ENCODE measurements at places on chromosomes 2 and 18.

DNA sequence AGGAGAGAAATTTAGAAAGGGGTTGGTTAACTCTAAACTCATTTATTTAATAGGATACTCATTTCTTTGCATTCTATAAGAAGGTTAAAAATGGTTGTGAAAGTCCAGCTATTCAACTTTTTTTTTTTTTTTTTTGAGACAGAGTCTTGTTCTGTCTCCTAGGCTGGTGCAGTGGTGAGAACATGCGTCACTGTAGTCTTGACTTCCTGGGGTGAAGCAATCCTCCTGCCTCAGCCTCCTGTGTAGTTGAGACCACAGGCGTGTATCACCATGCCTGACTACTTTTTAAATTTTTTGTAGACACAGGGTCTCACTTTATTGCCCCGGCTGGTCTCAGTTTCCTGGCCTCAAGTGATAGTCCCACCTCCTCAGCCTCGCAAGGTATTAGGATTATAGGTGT lies 11.9 kb downstream of the ELP2 start:
- no peak for DNase-seq

- no peak for DNase-seq
These were observed 129.9 kb downstream of the FHOD3 start for GRCh38 chr18:36427369-36427768.

- DNase-seq = peak; percentile 71
These were observed 148.7 kb upstream of the SLC1A4 start for GRCh38 chr2:64840426-64840881.

DNA sequence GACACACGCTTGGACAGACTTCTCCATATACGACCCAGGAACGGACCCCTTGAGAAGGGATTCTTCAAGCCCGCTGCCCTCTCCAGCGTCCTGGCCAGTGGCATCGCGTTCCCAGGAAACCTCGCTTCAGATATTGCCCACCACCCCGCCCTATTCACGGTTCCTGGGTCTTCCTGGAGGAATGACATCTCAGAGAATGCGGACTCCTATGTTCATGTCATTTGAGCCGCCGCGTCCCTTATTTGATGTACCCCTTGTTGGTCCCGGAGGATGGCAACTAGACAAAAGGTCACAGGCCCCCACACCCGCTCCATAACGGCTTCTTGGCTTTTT lies 588 bp upstream of the CCDC93 start:
- DNase-seq = no peak

DNA sequence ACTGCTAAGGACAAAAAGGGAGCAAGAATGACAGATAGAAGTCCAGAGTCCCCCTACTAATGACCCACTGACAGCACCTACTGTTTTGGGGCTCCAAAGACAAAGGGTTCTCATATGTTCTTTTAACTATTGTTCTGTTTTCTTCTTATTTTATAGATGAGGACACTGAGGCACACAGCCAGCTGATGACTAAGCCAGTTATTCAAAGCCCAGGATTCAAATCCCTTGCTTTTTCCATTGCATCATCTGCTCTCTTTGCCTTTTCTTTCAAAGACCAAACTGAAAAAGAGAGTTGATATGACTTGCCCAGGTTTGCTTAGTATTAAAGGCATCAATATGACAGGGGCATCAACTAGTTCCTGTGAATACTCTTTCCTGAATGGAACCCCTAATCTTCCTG lies 299.8 kb downstream of the LRATD1 start:
- DNase-seq = no peak

DNA sequence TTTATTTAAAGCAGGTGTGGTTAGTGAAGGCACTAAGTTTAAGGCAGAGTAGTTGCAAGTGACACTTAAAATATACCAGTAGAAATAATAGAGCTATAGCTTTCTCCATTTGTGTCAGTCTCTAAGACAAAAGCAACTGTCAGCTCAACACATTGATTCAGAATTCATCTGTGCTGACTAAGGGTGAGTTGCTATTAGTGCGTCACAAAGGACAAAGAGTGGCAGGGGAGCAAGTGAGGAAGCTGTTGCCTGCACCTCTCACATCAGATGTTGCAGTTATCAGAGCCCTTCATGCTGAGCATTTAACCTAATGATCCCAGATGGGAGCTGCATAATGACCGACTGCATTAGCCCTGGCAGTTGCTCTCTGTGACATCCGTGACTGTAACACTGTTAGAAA lies 138.6 kb downstream of the DTNA start:
- no peak for DNase-seq

- DNase-seq = peak; percentile 13
These were observed 33.3 kb downstream of the NDUFA10 start for GRCh38 chr2:239991689-239992314.

- DNase-seq = no peak
These were observed 277.4 kb downstream of the NRXN1 start for GRCh38 chr2:50754514-50754913.

DNA sequence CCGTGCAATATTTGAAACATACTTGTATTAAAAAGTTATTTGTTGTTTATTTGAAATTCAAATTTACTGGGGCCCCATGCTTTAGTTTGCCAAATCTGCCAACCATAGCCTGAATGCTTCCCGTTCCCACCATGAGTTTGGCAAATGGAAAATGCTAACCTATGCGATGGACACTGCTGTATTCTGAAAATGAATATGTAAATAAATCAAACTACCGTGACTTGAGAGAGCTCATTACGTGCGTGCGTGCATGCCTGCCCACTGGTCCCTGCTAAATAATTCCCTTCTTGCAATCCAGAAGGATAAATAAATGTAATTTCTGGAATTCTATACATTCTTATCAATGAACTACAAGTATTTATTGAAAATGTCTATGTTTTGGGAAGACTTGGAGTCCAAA lies 3.2 kb downstream of the BOD1L2 start:
- DNase-seq = no peak

GRCh38 chr2:180110469-180110868 lies 103.4 kb upstream of the CWC22 start:
- DNase-seq = no peak

DNA sequence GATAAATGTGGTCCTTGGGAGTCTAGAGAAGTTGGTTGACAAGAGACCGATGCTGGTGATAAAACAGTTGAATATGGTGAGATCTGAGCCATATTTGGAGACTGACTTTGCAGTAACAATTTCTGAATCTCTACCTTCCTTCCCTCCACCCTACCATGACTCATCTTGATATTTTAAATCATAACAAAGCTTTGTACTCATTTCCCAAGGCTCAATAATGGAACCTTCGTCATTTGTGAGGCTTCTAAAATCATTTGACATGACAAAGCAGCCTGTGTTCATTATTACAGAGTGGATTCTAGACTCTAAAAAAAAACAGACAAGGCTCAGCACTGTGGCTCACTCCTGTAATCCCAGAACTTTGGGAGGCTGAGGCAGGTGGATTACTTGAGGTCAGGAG lies 38.5 kb upstream of the PDCL3 start:
- no peak for DNase-seq

GRCh38 chr18:55419947-55420664 lies 167.9 kb downstream of the TCF4 start:
- DNase-seq = peak; percentile 30

- no peak for DNase-seq
These were observed 14.5 kb downstream of the MOCOS start for GRCh38 chr18:36201765-36202164.

- DNase-seq = no peak
These were observed 1653.8 kb upstream of the DDX18 start for GRCh38 chr2:116160657-116161056.

- no peak for DNase-seq
These were observed 138.7 kb downstream of the CERS6 start for GRCh38 chr2:168594778-168595177.

DNA sequence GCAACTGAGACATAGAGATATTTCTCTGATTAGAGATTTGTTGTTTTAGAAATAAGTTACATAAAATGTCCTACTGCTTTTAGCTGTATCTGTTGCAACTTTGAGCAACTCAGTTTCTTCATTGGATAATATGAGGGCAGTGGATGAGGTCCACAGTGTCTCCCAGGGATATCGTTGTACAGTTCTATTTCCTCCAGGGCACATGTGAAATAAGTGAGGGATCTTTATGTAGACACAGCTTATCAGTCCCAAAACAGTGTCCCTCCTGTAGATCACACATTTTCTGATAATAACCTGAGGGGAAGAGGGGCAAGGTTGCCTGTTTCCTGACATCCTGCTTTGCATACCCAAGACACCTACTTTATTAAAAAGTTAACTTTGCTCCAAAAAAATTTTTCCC lies 1231.2 kb upstream of the ZEB2 start:
- DNase-seq = no peak

DNA sequence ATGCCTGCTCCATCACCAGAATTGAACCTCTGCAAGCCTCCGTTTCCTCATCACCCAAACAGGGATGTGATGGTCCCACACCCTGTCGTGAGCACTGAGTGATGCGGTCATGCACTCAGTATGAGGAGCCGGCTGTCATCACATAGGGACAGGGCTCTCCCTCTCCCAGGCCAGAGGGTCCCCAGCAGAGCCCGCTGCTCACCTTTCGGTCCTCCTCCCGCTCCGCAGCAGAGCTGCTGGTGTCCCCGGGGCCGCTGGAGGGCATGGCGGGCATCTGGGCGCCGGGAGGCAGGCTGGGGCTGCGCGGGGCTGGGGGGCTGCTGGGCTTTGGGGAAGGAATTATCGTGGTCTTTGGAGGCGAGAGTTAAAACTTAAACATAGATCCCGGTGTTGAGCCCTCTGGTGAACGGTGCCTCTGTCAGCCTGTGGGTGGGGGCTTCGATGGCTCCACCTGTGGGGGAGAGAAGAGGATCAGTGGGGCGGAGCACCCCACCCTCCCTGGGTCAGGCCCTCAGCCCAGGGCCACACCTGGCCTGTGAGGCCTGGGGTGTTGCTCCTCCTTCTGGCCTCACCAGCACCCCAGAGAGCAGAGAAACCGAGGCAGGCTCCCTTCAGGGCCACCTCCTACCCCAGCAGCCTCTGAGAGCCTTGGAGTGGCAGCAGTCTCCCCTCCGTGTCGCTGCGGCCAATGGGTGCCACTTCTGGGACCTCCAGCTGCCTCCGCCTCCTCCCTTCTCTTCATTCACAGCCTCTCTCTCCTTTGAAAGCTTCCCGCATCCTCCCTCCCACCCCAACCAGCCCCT lies 27.8 kb downstream of the DNMT3A start:
- no peak for DNase-seq

DNA sequence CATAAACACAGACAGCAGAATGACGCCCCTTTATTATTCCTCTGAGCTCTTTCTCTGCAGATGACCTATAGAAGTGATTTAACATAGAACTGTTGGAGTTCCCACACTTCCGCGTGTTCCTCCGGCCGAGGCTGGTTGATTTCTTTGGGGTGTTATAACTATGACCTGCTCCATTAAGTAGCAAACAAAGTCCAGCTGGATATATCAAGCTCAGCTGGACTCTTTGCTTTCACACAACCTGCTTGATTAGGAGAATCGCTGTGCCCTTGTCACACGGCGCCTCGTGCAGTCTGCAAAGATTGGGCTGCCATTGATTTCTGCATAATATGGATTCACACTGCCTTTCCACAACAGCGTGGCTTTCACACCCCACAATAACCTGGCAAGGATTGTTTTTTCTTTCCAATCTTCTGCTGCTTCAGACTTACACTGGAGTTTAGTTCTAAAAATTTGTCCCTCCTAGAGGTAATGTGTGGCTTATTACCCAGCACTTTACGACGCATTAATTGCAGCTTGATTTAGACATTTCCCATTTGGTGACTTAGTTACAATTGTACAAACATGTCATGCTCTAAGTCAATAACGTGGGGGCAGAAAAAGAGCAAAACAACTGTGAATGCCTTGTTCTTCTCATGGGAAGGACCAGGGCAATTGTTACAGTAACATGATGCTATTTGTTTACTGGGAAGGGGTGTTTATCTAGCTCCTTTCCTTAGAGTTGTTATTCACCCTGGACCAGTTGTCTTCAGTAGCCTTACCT lies 485.7 kb downstream of the TXNL1 start:
- DNase-seq = no peak

DNA sequence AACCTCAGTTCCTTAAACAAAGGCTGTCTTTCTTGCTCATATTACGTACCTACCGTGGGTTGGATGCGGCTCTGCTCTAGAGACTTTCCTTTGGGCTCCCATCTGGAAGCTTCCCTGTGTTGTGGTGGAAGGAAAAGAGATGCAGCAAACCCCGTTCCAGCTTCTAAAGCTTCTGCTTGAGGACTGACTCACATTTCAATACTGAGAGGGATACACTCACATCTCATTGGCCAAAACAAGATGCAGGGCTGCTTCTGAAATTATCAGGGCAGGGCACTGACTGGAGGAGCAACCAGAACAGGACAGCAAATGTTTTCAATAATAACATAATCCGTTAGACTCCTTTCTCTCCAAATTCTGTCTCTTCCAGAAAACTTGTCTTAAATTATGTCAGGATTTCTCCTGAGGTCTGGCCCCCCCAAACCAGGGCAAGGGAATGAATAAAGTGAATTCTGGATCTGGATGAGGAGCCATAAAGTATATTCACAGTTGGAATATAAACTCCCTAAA lies 4.5 kb upstream of the MYO5B start:
- DNase-seq = no peak

- DNase-seq = no peak
These were observed 612.7 kb downstream of the EPHA4 start for GRCh38 chr2:220959391-220959802.

DNA sequence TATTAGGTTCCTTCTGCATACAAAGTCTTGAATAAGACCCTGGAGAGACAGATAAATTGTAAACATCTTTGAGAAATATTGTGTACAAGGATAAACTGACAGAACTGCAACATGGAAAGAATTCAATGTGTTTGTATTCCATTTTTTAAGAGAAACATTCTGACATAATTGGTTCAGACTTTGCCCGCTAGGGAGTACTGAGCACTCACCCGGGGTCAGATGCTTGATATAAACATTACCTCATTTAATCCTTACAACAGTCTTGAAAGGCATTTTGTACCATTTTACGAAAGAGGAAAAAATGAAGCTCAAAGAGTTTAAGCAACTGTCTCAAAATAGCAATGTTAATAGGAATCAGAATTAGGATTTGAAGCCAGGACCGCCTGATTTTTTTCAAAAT lies 416.7 kb upstream of the CRIM1 start:
- no peak for DNase-seq

GRCh38 chr2:136651456-136652010 lies 113.8 kb upstream of the THSD7B start:
- no peak for DNase-seq

DNA sequence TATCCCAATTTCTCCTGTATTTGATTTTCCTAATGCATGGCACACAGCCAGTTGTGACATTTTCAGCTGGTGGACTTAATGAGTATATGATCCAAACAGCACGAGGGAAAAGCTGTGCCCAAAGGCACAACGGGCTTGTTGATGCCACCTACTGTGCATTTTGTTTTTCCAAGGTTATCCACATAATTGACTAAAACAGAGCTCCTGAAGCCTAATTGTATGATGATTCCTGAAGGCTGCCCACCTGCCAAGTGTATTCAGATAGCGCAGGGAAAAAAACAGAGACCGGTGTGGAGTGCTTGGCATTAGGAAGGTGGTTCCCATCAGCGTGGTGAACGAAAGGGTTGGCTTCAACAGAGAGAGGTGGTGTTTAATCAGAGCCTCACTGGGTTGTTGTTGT lies 14.9 kb downstream of the RBMS1 start:
- DNase-seq = no peak

GRCh38 chr2:119387381-119388129 lies 20.8 kb downstream of the DBI start:
- DNase-seq = peak; percentile 63

GRCh38 chr2:42794271-42795046 lies 2.1 kb upstream of the HAAO start:
- no peak for DNase-seq

- no peak for DNase-seq
These were observed 101.0 kb downstream of the FAM210A start for GRCh38 chr18:13625355-13625754.

Data from GM04503 (cell line).